Activated T-cell treated with anti-CD3 and anti-CD28 coated beads, Interleukin-2, amount 50 U/mL, for 24 hours (primary cell): ENCODE measurements at places on chromosomes 4 and X.

GRCh38 chr4:20983763-20984575 is 283.7 kb downstream of the PACRGL start:
- no peak for DNase-seq

DNA sequence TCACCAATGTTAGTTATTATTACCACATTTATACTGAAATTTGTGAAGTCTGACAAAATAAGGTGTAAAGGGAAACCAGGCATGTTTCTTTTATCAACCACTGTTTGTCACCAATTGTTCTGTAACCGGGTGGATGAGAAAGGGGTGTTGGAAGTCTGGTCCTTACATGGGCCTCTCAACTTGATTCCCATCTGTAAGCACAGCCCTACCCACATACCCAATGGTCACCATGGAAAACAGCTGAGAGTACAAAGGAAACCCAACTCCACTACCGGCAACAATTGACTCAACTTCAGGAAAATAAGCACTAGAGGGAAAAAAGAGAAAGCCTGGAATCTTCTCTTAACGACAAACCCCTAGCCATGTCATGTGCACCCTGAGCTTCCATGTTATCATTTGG is 70.8 kb upstream of the PTCHD1 start:
- DNase-seq, result no peak

GRCh38 chr4:15005474-15006115 is 3.3 kb downstream of the CPEB2 start:
- DNase-seq, result no peak

DNA sequence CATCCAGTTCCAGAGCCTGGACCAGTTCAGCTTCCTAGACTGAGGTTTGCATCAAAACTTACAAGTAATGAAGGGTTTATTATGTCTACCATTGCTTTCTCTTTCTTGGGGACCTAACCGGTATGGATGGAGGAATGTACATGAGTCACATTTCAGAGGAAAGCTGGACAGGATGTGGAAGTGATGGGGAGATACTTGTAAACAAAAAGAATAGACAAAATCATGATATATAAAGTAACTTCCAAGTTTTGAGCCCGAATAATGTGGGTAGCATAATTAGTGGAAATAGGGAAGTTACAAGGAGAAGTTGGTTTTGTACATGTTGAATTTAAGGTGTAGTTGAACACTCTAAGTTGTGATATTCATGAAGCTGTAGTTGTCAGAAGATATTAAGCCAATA is 15.0 kb downstream of the FNIP2 start:
- no peak for DNase-seq

- no peak for DNase-seq
Observed at GRCh38 chr4:80033581-80033980, 39.4 kb downstream of the ANTXR2 start.
